T-helper 2 cell treated with Interferon-gamma antibody and Interleukin-4, amounts not matched to agents 5 μg/mL and 100 μg/mL, for 36 hours (primary cell): ENCODE measurements at places on chromosomes 3 and 15.

GRCh38 chr3:13069495-13069894, 3.7 kb downstream of the IQSEC1 start:
- peak; percentile 57 for DNase-seq

GRCh38 chr3:69339760-69340159, 46.1 kb downstream of the FRMD4B start:
- no peak for DNase-seq

DNA sequence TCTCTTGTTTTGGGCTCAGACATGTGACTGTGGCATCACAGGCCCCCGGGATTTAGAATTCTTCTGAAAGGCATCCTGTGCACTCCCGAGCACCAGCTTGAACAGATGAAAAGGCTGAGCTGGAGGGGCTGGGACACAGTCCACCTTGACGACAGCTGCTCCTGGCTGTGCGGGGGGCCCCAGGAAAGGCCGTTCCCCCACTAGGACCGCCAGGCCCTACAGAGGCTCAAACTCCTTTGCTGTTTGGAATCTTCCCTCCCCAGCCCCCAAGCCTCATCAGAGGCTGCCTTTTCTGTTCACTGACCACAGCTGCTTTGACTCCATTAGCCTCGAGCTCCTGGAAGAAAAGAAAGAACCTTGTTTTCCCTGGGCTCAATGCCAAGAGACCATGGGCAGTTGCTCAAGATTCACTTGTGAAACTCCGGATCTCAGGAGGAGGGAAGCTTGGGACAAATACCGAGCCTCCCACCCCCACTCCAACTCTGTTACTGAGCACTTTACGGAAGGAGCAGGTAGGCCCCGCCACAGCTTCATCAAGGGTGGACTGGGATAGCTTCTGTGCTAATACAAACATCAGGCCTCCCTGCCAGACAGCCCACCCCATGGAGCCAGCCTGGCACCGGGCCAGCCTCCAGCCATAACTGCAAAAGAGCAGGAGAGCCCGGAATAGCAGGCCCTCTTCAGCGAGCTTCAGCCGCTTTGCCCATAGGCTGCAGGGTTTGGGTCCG, 15.7 kb downstream of the CIDEC start:
- no peak for DNase-seq

- peak; percentile 46 for DNase-seq
Observed at GRCh38 chr3:123642182-123642956, 57.5 kb upstream of the HACD2 start.

GRCh38 chr15:61038910-61039309, 190.2 kb downstream of the RORA start:
- no peak for DNase-seq

- DNase-seq, result no peak
Observed at GRCh38 chr3:58668247-58668646, 1.7 kb upstream of the FAM3D start.

- DNase-seq, result no peak
Observed at GRCh38 chr15:91953432-91953831, 99.9 kb downstream of the SLCO3A1 start.

DNA sequence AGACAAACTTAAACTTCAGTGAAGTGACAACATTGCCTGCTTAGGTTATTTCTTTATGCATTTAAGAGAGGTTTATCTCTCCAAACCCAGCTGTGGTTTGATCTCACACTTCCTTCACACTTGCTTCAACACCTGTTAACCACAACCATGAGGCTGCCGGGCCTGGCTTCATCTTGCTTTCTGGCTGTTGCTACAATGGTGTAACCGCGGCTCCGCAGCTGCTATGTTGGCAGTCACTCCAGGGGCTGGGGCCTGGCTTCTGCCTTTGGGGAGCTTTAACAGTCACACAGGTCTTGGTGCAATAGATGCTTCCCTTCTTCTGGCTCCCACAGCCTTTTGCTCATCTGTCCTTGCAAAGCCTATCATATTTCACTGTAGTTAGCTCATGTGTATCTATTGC, 72.9 kb upstream of the MNS1 start:
- peak; percentile 12 for DNase-seq

GRCh38 chr3:134898181-134898754, 103.2 kb downstream of the EPHB1 start:
- no peak for DNase-seq

DNA sequence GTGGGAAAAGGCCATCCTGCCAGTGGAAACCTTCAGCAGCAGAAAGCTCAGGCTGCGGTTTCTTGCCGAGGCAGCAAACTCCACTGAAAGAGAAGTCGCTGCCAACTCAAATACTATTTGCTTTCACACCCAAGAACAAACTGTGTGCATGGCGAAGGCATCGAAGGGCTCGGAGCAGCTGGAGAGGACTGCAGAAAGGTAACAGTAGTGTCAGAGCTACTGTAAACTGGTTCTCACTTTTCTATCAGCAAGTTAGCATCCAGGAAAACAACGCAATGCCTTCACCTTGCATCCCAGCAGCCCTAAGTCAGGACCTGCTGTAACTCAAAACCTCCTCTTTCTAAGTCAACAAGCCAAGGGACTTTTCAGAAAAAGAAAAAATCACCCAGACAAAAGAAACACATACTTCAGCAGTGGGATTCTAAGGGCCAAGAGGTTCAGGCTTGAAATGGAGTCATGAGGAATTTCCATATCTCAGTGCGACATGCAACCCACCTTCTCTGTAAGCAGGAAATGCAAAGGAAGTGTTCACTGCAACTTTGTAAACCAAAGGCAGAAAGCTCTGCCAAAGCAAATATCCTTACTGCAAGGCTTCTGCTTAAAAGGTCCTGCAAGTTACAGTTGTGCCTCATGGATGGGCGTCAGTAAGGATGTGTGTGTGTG, 193.5 kb downstream of the FOXP1 start:
- peak; percentile 26 for DNase-seq

GRCh38 chr15:87949575-87950223, 306.8 kb downstream of the NTRK3 start:
- no peak for DNase-seq

DNA sequence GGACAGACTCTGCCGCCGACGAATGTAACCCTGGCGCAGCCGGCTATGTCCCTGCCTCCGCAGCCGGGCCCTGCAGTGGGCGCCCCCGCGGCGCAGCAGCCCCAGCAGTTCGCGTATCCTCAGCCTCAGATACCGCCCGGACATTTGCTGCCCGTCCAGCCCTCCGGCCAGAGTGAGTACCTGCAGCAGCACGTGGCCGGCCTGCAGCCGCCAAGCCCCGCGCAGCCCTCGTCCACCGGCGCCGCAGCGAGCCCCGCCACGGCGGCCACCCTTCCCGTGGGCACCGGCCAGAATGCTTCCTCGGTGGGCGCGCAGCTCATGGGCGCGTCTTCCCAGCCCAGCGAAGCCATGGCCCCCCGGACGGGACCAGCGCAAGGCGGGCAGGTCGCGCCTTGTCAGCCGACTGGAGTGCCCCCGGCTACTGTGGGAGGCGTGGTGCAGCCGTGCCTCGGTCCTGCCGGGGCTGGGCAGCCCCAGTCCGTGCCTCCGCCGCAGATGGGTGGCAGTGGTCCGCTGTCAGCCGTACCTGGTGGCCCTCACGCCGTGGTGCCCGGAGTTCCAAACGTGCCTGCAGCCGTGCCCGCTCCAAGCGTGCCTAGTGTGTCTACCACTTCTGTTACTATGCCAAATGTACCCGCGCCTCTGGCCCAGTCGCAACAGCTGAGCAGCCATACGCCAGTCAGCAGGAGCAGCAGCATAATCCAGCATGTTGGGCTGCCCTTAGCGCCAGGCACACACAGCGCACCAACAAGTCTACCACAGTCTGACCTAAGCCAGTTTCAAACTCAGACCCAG, 2.4 kb downstream of the TSC22D2 start:
- peak; percentile 29 for DNase-seq

GRCh38 chr15:38646716-38647115, 82.1 kb upstream of the RASGRP1 start:
- DNase-seq, result no peak

DNA sequence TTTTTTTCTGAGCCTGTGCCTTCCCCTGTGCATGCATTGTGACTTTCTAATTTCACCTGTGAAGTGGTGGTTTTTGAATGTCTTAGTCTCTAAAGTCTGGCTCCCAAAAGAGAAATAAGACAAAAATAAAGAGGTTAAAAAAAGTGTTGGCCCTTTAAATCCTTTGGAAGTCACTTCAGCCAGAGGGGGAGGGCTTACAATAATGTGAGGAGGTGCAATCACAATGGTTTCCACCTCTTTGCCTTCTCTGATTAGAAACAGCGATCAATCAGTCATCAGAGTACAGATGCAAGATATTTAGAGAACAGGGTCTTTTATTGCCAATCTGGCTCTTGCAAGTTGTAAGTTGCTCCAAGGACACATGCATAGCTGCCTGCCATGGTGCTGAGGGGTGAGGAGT, 64.1 kb upstream of the GCSAM start:
- DNase-seq, result no peak

- DNase-seq, result no peak
Observed at GRCh38 chr3:100060685-100061484, 53.4 kb downstream of the FILIP1L start.

DNA sequence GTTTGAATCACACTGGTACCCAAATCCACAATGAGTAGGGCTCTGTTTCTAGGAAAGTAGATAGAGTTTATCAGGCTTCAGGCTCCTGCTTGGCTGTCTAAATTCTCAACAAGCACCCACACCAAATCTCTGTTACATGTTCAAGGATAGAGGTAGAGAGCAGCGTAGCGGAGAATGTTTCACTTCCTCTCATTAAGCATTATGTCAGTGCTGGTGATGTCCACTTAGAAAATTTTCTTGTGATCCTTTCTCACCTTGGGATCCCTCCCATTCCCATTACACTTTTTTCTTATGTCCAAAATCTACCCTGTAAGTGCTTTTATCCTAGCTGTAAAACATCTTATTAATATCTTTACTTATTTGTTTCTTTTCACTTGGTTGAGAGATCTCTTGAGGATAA, 34.7 kb upstream of the GCSAM start:
- DNase-seq, result no peak

DNA sequence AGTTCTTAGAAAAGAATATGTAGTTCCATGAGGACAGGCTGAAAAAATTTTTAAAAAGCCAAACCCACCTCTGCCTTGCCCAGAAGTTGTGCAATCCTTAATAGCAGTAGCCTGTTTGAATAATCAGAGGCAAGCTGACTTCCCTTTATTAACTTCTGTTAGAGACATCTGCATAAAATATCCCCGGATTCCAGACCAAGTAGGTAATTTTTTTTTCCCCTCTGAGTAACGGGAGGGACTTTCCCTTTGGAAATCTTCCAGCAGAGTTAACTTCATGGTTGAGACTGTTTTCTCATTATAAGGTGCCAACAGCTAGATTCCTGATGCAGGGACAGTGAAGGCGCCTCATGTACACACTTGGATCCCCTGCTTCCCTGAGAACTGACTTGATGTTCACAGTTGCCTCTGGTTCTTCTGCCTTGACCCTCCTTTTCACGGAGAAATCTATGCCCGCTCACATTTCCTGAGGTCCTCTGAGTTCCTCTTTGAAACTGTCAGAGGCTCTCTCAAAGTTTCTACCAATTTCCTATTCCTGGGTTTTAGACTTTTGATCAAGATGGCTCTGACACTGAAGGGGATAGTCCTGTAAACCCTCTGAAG, 227.6 kb upstream of the BHLHE40 start:
- no peak for DNase-seq

- no peak for DNase-seq
Observed at GRCh38 chr3:95399585-95399984, 1336.7 kb downstream of the NSUN3 start.

DNA sequence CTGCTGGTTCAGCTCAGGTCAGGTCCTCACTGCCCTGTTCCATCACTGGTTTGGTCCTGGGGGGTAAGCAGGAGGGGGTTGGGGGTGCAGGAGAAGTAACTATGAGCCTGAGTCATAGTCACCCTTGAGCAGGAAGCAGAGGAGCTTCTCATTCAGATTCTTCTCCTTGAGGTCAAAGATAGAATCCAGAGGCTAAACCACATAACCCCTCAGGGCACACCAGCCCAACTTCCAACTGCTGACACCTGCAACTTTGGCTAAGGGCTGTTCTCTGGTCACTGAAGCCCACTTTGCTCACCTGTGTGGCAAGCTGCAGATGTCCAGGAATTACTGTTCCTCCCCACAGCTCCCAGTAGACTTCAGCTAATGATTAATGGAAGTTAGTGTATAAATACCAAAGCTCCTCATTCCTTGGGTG, 48.8 kb upstream of the LRRFIP2 start:
- no peak for DNase-seq

- DNase-seq, result no peak
Observed at GRCh38 chr3:23919628-23920027, 2.7 kb downstream of the RPL15 start.

DNA sequence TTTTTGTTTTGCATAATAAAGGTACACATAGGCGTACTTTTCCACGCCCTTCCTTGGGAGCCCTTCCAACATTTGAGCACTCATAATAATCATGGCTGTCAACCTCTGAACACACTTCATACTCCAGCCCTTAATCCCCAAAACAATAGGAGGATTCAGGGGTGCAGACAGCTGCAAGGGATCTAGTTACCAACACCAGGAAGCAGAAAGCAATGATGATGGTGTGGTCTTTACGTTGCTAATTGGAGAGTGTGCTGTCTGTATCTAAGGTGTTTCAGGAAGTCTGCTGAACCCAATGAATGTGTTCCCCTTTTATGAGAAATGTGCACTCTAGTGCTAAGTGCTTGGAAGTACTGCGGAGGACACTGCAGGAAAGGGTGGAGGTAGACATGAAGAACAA, 60.3 kb upstream of the PDZRN3 start:
- no peak for DNase-seq

DNA sequence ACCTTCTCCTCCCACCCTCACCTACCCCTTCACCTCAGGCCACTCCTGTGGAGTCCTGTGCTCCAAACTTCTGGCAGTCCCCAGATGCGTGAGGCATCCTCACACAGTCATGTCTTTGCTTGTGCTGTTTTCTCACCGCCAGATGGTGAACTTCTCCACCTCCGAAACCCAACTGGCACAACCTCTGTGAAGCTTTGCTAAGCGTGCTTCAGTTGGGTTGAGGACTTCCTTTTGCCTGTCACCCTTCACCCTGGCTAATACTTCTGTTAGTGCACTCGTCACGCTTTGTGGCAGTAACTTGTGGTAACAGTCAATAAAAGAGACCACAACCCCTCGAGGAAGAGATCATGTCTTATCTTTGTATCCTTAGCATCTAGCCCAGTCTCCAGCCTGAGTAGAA, 42.0 kb upstream of the SKOR1 start:
- DNase-seq, result peak; percentile 19

DNA sequence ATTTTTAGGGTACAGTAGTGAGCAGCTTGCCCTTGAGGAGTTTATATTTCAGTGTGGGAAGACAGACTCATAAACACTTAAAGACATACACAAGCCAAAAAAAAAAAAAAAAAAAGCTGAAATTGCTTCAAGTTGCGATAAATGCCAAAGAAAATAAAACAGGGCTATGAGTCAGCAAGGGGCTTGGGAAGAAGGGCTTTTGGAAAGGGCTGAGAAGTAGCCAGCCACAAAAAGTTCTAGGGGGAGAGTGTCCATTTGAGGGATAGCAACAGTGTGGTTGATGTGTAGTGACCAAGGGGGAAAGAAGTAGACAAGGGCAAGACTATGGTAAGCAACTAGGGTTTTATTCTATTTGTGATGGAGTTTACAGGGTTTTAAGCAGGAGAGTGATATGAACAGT, 185.5 kb downstream of the ADAMTS9 start:
- DNase-seq, result no peak

GRCh38 chr15:92809880-92810361, 90.2 kb upstream of the CHD2 start:
- DNase-seq, result peak; percentile 28
